Left ventricle myocardium inferior (tissue), 1 donor: ENCODE measurements at places on chromosomes 3 and 15. TPM values are rescaled to one million over a fixed set of nuclear protein-coding genes. Genes with fewer than 3 reads are reported as not detected.

ANAPC13 gene
- 76.4 TPM for total RNA-seq

CLSTN2 gene
- total RNA-seq, result 7.0 TPM

ILDR1 gene
- 0.33 TPM for total RNA-seq

DNA sequence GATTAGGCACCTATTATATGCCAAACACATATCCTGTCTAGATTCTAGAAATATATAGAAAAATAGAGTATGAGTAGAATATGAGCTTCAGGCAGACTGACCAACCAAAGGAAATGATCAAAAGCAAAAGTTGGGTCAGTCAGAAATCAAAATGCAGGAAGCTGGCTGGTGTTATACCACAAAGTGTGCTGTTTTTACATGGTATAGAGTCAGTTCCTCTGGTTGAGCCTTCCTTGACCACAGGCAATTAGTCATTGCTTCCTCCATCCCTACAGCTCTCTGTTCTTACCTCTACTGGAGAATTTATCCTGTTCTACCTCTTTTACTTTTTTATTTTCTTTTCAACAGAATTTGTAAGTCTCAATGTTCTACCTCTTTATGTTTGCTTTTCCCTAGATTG lies 149.8 kb downstream of the TMCO5A start:
- DNase-seq, result no peak

GRCh38 chr15:40060236-40060961 lies 21.4 kb upstream of the SRP14 start:
- DNase-seq, result no peak

DNA sequence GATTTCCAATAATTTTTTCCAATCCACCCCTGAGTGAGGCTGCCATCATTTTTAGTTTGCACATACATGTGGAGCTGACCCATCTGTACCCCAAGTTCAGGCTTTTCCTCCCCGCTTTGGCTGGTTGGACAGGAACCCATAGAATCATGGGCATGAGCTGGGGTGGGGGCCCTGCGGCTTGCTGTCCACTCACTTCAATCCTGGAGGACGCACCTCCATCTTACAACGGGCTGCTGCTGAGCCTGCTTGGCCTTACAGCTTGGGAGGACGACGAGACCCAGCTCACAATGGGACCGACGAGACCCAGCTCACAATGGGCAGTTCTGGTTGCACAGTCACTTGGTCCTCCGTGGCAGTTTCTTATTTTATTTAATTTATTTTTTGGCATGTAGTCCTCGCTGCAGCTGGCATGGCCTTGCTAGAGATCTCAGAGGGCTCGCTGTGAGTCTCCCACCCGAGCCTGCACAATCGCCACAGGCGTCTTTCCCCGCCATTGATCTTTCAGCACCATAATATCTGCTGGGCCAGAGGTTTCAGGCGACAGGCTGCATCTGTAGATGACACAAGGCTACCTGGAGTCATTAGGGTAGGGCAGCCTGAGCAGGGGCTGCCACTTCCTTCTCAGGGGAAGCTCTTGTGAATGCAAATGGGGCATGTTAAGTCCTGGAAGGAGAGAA lies 19.6 kb upstream of the EPHB3 start:
- no peak for DNase-seq

- DNase-seq, result no peak
These were observed 25.2 kb upstream of the ZBTB38 start for GRCh38 chr3:141343077-141343476.

GRCh38 chr15:65377976-65378366 lies at the start of gene IGDCC3:
Gene IGDCC3, minus strand, starts transcription at chr15:65378002. Its CDS starts 214 bp downstream, at chr15:65377788.
- DNase-seq, result no peak

DNA sequence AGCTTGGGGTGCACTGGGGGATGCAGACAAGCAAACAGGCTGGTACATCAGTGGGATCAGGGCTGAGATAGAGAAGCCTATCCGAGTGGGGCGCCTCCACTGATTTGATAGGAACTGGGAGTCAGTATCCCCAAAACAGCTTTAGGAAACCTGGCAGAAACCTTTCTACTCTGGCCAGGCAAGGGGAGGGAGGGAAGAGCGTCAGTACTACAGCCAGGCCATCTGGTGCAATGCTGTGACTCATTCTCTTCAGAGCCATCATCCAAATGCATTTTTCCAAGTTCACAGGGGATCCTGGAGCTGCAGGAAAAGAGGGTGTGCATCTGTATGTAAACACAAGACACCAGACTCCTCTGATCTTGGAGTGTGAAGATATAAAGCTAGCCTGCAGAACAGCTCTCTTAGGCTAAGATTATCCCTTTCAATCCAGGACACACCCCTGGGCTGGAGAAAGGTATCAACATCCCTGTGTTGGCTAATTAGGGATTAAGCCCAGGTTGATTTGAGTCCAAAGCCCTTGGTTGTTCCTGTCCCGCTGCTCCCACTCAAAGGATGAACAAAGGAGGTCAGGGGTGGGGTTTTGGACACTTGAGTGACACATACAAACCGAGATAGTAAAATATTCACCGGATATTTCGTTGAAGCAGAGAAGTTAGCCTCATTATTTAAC lies 9.3 kb downstream of the GALNT15 start:
- no peak for DNase-seq

GRCh38 chr3:188446766-188447165 lies 292.8 kb downstream of the LPP start:
- DNase-seq, result no peak

- DNase-seq, result peak; percentile 57
These were observed 1.7 kb downstream of the PLA2G4D start for GRCh38 chr15:42092398-42093318.
